Lung microvascular endothelial cell (primary cell): ENCODE measurements at places on chromosomes 3 and 15. TPM values are rescaled to one million over a fixed set of nuclear protein-coding genes. Genes with fewer than 3 reads are reported as not detected.

TEX55 gene
- not detected in 2 replicates for total RNA-seq

ABCF3 gene
- 42.7 and 57.5 TPM in 2 replicates for total RNA-seq

GOLGA6L10 gene
- 0.20 and 0.44 TPM in 2 replicates for total RNA-seq

ATP13A4 gene
- total RNA-seq: under 0.01 TPM in 1 of 2 replicates, not detected in the other

TGM4 gene
- under 0.01 TPM in 1 of 2 replicates, not detected in the other for total RNA-seq

APOD gene
- total RNA-seq: 2.4 and 144 TPM in 2 replicates

LRRC49 gene
- total RNA-seq: 3.0 and 3.7 TPM in 2 replicates

CTXN2 gene
- not detected in 2 replicates for total RNA-seq

VWA5B2 gene
- total RNA-seq: under 0.01 TPM in 1 of 2 replicates, not detected in the other

PTPRG gene
- 5.8 and 16.8 TPM in 2 replicates for total RNA-seq

STRIT1 gene
- not detected in 2 replicates for total RNA-seq

LTK gene
- total RNA-seq: under 0.01 TPM in 1 of 2 replicates, not detected in the other

XIRP1 gene
- not detected in 2 replicates for total RNA-seq

GRCh38 chr3:159881828-159882309 lies 106.8 kb upstream of the IL12A start:
- DNase-seq: peak; percentile 20

GRCh38 chr3:61936344-61936937 lies 375.1 kb downstream of the PTPRG start:
- peak; percentile 50 for DNase-seq

DNA sequence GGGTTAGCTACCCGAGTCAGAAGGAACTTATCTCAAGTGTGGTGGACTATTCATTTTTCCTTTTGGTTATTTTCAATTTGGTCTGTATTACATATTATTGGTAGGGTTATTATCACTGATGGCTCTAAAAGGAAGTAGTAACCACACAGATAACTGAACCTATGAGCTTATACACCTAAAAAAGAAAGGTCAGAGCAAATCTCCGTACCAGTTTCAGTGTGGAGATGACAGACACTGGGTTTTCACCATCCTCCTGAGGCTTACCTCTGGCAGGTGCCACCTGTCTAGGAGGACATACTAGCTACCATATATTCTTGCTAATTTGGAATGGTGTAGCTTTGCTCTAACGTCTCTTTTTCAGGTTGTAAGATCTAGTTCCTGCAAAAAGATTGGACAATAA lies 10.2 kb downstream of the GAP43 start:
- no peak for DNase-seq

GRCh38 chr3:127258733-127259132 lies 29.1 kb downstream of the PRR20G start:
- no peak for DNase-seq

DNA sequence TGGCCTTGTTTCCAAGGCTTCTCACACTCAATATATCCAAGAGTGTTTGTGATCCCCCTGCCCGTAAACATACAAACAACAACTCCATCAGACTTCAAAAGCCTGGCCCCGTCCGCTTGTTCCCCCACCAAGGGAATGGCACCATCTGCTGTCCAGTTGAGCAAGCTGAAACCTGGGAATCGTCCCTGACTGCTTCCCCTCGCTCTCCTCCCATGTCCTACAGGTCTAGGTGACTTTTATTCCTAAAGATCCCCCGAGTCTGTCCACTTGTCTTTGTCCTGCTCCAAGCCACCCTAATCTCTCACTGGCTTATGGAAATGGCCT lies 27.9 kb upstream of the FAM174B start:
- DNase-seq: peak; percentile 84

DNA sequence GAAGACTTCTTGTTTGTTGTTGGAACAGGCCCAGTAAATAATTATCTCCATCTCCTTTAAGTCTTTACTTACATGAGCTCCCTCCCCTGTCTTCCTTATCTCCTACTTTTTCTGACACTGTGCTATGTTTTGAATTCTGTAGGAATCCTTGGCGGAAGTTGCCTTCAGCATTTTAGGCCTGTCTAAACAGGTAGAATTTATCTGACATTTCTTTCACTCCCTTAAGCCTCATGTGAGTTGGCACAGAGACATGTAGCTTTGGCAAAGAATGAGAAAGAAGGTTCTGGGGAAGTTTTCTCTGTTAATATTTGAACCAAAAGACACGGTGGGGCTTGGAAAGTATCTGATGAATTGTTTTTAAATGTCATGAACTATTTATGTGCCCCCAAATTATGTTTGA lies 8.1 kb downstream of the MCTP2 start:
- DNase-seq: no peak

- DNase-seq: peak; percentile 8
Measured at GRCh38 chr3:66885326-66886000, 112.6 kb upstream of the KBTBD8 start.

GRCh38 chr15:85777250-85778106 lies 17.2 kb downstream of the KLHL25 start:
- DNase-seq: no peak

- no peak for DNase-seq
Measured at GRCh38 chr3:147396712-147397046, 9.7 kb downstream of the ZIC4 start.

DNA sequence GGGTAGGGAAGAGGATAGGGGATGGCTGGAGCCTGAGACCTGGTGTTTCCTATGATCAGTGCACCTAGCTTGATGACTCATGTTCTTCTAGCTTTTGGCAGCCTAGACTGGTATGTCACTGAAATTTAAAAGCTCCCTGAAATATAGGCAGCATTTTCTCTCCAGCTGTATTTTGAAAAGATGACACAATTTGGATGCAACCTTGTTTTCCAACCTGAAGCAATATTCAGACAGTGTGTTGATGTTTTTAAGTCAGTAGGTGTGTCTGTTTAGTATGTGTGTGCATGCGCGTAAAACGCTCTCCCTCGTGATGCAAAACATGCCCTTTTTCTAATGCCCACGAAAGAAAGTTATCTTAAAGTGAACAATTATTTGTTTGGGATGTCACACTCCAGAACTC lies 58.5 kb downstream of the RPL22L1 start:
- DNase-seq: peak; percentile 70

DNA sequence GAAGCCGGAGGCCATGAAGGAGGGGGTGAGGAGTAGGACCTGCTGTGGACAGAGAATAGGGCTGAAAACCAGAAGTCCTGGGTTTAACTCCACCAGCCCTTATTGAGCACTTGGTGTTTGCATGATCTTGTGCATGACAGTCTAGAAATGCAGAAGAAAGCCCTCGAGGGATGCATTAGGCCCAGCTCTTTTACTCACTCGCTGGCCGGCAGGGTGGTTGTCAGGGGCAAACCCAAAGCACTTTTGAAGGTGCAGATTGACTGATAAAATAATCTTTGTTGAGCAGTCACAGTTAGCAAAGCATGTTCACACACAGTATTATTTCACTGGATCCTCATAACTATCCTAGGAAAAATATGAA lies 55.3 kb downstream of the CORO2B start:
- no peak for DNase-seq

GRCh38 chr3:135973841-135974240 lies 8.3 kb downstream of the PPP2R3A start:
- DNase-seq: peak; percentile 12

DNA sequence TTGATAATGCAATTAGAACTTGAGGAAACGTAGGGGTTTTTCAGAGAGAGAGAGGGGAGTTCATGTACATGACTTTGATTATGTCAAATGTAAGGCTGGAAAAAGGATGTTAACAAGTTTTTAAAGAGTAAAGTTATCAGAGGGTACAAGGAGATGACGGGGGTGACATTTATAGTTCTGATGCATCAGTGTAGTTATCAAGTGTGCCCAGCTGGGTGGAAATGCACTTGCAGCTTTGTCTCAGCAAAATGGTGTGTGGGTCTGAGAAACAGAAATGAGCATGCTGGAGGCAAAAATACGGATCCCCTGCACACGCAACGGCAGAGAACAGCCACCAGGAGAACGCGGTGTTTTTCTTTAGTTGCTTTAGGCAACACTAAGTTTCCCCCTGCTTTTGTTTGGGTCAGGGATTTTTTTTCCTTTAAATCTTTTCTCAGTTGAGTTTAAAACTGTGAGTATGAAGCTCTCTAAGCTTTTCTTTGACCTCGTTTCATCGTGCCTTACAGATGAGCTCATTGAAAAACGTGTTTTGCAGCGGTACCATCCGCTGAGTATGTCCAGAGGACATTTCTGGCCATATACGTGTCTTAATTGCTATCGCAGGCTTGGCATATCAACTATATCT lies 205.4 kb downstream of the PDZRN3 start:
- no peak for DNase-seq

DNA sequence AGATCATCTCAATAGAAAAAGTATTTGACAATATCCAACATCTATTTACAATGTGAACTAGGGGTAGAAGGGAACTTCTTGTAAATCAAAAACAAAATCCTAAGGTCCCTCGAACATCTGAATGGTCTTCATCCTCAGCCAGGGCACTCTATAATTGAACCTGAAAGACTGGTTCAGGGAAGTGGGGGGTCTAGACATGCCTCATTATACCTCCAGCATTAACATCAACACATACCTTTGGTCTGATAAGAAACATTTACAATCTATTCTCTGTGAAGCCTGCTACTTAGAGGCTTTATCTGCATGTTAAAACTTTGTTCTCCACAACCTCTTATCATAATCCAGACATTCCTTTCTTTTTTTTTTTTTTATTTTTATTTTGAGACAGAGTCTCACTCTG lies 211.8 kb downstream of the CTNNB1 start:
- no peak for DNase-seq

DNA sequence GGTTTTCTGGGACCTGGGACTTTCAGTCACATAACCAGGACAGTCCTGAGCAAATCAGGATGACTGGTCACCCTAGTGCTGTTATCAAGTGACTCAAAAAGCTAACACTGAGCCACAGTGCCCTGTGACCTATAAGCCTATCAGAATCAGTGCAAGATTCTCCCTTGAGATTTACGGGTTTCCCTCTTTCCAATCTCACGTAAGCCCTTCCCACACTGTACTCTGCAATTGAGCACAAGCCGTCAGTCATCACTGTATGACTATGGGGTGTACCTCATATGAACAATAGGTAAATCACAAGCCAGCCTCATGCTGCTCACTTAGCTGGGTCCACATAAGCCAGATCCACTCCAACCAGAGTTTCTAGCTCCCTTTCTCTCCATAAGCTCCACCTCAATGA lies 21.0 kb upstream of the CLDN18 start:
- DNase-seq: no peak

GRCh38 chr3:182364723-182365650 lies 428.3 kb upstream of the ATP11B start:
- peak; percentile 17 for DNase-seq

DNA sequence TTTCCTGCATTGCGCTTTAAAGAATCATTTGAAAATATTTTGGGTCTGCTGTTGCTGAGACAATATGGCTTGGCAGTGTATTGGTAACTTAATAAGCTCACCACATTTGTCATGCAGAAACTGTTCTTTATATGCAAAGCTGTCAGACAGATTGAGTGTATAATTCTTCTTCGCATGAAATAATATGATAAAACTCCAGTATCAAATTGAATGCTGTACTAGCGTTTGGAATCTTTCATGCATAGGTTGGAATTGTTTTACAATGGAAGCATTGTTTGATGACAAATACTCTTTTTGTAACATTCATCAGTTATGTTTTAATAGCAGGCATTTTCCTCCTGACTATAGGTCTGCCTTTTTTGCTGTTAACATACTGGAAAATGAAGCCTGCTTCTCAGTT lies 53.8 kb downstream of the RBMS3 start:
- DNase-seq: no peak
